ELR (cell line): ENCODE measurements at places on chromosomes 5 and 9.

DNA sequence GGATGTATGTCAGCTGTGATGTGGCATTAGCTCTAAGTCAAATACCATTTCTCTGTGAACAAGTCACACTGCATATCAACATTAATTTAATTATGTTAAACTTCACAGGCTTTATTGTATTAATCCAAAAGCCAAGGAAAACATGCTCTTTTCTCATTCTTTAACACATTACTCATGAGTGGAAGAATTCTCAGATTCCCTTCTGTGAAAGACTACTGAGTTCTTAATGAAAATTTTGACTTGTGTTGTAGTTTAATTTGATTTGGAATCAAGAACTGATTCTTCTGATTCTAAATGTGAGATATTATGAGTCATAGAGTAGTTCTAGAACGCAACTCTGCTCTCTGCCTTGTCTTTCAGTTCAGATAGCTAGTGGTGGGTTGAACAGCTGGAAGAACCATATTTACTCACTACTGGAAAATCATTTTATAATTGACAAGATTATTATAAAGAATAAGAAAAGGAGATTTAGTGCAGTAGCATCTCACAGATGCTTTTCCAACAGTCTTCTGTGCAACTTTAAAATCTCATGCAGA is 90.6 kb downstream of the VCAN start:
- no peak for DNase-seq

DNA sequence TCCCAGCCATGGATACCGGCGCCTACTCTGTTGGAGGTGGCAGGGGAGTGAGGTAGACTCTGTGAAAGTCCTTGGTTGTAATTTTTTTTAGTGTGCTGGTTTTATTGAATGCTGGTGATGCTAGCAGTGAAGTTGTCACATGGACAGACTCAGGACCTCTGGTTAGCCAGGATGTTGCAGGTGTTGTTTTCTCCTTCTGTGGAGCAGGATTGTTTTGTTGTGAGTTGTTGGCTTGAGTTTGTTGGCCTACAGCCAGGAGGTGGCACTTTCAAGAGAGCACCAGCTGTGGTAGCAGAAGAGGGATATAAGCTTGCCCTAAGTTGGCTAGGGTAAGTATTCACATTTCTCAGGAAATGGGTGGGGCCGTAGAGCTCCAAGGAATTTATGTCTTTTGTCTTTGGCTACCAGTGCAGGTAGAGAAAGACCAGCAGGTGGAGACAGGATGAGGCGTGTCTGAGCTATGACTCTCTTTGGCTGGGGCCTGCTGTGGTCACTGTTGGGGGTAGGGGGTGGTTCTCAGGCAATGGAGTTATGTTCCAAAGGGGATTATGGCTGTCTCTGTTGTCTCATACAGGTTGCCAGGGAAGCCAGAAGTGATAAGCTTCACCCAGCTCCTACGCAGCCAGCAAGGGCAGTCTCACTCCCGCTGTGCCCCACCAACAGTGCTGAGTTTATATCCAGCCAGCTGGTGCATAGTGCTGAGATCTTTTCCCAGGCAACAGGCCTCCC is 248.7 kb downstream of the TAF11L14 start:
- DNase-seq, result no peak

DNA sequence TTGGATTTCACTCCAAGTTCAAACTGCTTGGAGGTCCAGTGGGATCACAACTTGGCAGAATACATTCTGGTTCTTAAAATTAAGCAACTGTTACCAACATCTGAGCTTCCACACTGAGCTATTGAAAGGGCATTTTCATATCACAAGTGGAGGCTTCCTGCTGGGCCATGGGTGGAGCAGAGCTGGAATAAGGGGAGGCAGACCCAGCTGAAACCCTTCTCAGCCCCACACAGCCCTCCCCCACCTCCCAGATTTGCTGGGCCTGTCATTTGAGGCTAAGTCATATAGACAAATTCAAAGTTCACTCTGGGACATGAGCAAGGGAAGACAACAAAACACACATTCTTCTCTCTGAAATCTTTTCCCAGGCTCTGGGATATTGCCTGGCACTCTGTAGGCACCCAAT is 79.9 kb downstream of the ACTL7B start:
- DNase-seq, result no peak

- DNase-seq, result no peak
These were observed 769.3 kb downstream of the TLR4 start for GRCh38 chr9:118473521-118473920.

DNA sequence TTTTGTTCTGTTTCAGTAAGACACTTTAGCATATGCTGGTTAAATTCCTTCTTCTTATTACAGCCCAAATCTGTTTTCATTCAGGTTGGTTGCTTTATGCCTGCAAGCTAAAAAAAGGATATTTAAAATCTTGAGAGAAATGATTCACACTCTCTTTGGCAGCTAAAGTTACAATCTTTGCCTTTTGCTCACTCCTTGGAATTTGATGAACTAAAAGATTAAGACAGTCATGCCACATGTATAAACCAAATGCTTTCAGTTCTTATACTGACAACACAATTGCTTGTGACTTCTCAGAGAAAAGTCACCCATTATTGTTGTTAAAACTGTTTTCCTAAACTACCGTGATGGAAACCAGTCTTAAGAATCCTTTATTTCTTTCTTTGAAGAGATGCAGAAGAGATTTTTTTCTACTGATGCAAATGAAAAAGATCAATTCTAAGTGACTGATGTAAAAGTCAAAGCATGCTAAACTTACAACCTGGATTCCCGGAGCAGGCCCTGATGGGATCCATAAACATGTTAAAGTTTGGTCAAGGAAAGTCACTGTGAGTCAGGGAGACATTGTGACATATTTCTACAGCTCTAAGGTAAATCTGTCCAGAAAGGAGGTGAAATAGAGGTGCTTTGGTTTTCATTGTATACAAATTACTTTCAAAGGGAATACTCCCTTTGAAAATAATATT is 144.2 kb upstream of the CDH10 start:
- DNase-seq, result peak; percentile 41
